ENCODE measurements at places on chromosomes 2 and 18.

DNA sequence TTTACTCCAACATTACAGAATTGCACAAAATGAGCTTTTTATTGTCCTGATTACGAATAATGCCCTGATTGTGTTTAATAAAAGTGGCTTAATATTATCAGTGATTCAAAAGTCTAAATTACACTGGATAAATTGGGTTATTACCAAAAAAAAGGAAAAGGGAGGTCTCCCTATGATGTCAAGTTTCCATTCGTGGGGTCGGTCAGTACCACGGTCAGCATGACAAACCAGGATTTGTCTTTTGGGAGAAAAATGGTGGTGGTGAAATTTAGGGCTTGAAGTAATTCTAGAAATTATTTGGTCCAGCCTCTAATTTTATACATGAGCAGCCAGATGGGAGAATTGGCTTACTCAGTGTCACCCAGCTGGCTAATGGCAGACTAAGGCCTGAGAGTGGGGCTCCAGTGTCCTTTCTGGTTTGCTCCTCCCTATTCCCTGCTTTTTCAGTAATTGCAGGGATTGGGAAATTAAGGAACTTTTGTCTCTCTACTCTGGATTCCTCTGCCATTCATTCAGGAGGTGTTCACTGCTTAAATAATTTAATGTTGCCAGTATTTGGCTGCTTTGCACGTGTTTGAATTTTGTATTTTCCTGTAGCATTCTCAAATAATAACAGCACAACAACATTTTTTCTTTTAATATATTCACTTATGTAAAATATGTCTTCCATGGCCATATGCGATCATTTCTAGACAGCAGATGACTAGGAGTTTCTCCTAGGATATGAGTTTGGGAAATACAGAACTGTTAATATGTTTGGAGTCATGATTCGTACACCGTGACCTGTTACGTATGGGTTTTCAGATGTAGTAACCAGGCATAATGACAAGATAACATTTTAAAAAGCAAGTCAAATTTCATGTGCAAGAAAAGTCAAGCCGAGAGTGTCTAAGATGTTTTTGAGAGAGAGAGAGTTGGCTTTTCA is 128.9 kb upstream of the NOSTRIN start:
- DNase-seq = no peak

- DNase-seq = no peak
Measured at GRCh38 chr2:144162652-144163051, 357.3 kb downstream of the ZEB2 start.

DNA sequence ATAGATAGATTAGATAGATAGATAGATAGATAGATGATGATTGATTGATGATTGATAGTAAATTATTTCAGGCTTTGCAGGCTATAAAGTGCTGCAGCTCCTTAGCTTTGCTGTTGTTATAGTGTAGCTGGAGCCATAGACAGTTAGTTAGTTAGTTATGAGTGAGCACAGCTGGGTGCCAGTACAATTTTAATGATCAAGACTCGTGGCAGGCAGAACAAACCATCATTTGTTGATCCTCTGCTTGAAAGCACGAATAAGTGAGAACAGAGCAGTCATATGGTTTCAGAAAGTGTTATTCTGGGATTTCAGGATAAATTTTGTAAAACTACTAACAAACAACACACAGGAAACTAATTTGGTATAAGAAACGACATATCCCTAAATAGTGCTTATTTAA is 53.9 kb downstream of the THOC1 start:
- DNase-seq = no peak

GRCh38 chr2:54598347-54599325 is 124.8 kb upstream of the EML6 start:
- DNase-seq = no peak

DNA sequence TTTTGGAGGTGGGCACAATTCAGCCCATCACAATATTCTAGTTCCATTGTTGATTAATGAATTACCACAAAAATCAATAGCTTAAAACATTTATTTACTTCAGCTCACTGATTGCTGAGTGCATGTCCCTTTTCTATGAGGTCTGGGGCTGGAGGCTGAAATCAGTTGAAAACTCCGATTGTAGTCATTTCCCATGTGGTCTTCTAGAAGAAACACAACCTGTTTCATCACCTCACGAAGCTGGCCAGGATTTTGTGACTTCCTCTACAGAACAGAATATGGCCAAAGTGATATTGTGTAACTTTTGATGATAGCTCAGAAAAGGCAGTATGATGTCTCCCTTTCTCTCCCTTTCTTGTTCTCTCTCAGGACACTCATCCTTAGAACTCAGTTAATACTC is 44.1 kb upstream of the CYRIA start:
- DNase-seq = no peak

DNA sequence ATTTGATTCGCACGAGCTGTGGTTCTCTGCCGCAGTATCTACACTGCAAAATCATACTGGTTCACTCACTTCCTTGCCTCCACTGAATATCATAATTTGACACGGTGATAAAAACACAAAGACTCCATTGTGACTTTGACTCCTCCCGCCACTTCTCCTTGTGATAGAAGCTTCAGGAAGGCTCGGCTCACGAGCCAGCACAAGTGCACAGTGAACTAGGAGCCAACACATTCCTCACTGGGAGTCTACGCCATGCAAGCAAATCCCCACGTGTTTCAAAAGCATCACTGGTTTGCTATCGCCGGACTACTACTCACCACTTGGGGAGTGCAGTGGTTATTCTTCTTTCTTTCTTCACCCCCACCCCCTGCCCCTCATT is 293.3 kb upstream of the PARD3B start:
- DNase-seq = no peak

DNA sequence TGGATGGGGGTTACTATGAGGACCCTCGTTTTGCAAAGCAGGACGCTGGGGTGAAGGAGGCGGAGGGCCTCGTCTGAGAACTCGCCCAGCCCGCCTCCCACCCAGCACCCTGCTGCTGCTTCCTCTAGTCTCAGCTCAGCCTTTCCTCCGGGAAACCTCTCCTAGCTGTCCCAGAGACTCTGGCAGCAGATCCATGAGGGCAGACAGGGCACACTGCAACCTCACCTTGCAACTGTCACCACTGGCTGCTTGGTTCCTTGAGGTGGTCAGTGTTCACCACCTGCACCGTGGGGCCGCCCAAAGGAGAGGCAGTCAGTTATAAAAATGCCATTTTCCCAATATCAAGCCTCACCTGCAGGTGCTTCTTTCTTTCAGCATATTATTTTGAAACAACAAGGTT is 45.6 kb downstream of the PARD6G start:
- no peak for DNase-seq

GRCh38 chr2:151833984-151834383 is 5.8 kb upstream of the ARL5A start:
- no peak for DNase-seq

DNA sequence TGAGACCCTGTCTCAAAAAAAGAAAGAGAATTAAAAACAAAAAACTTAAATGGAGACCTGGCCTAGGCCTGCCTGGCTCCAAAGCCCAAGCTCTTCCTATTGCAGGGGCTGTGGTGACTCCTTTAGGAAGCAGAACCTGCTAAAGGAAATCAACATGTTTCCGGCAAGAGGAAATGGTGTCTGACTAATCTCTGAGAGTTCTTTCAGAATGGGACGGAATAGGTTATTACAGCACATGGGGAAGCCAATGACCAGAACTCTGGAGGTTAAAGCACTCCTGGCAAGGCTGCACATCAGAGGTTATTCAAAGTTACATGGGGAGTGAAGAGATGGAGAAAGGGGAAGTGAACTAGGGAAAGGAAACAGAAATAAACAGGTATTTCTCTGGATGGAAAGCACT is 21.4 kb downstream of the KIF3C start:
- no peak for DNase-seq

- DNase-seq = no peak
Measured at GRCh38 chr2:238706673-238707072, 141.2 kb upstream of the TWIST2 start.

DNA sequence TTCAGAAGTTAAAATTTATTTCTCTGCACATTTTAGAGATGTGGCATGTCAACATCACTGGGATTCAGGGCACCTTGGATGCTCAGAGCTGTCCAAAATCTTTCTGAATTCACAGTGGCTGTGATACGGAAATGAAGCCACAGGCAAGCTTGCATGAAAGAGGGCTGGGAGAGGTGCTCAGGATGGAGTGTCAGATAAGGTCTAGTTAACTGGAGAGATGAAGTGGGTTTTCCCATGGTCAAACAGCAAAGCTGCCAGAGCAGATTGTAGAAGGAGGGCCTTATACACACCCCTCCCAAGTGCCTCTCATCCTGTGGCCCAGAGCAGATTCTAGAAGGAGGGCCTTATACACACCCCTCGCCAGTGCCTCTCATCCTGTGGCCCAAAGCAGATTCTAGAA is 286.8 kb upstream of the PXDN start:
- no peak for DNase-seq

GRCh38 chr2:95026471-95027368 is 1.2 kb downstream of the MAL start:
- no peak for DNase-seq

DNA sequence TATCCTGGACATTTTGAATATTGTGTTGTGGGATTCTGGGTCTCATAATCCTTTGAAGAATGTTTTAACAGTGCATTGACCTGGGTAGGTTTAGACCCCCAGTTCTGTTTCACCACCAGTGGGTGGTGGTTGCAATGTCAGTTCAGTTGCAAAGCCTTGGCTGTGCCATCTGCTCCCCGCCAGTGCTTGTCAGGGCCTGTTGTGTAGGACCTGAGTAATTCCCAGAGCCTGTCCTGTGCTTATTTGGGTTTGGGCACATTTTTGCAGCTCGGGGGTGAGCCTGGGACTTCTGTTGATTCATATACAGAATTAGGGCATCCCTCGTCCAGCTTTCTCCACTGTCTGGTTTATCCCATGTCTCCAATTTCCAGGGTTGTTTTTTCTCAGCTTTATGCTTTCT is 24.8 kb downstream of the ATP9B start:
- no peak for DNase-seq

- no peak for DNase-seq
Measured at GRCh38 chr18:25962919-25963318, 127.5 kb downstream of the SS18 start.

GRCh38 chr2:235045336-235045972 is 93.6 kb downstream of the SH3BP4 start:
- no peak for DNase-seq

DNA sequence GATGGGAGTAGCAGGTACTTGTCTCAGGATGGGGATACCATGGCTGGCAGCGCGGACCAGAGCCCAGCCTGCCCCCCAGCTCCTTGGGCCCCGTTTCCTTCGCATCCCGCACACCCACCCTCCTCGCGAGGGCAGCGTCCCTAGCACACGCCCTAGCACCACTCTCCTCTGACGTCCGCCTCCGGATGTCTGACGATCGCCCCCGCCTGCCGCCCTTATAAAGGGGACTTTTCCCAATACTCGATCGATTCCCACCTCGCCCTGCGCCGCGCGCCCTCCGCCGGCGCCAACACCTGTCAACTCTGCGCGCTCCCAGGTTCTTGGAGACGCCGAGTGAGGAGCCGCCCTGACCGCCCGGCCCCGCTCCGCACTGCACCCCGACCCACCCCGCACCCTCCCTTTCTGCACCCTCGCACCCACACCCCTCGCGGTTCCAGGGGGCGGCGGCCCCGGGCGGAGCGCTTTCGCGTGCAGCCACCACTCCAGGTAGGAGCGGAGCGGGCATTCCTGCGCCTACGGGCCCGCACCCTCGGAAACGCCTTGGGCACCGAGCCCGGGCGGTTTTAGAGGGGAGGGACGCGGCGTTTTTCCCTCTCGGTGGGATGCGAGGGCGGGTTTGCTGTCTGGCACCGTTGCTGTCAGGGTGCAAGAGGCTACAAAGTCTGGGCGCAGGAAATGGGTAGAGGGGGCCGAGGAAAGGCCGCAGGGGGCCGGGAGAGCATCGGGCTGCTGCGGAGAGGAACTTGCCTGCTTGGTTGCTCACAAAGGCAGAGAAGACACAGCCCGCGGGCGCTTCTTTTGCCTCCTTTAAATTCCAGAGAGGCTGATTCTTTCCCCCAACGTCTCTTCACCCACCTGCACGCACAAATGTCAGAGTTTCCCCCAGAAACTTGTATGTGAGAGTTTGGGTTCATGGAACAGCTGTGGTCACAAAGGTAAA is at the start of gene SLC5A7:
Gene SLC5A7 (plus strand): TSS at position 247 of the 940 bp plus-strand sequence. CDS start 1,632 bp downstream, outside the sequence.
- DNase-seq = no peak

- DNase-seq = no peak
Measured at GRCh38 chr2:191217580-191217979, 27.6 kb upstream of the MYO1B start.

DNA sequence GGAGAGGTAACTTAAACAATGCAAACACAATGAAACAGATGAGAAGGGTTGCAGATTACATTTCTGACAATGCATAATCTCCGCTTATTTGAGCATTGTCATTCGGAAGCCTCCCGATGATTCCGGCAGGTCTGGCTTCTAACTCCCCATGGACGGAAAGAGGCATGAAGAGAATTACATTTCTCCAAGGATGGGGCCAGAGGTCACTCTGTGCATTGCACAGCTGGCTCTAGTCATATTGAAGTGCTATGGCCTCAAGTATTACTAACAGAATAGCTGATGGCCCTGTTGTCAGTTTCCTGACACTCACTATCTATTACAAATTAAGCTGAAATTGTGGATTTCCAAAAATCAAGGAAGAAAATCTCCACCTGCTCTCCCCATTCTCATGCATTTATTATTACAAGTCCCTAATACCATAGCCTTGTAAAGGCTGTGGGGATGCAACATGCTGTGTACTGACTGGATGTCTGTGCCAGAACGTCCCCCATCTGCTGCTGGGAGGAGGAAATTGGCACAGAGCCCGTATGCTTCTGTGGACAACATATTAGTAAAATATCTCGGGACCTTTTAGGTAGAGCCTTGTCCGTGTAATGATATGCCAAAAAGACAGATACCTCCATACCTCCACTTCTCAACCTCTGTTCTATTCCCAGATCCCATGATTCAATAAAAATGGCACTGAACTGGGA is 168.1 kb downstream of the SETBP1 start:
- no peak for DNase-seq

- no peak for DNase-seq
Measured at GRCh38 chr2:42032224-42032620, 15.6 kb upstream of the PKDCC start.

- no peak for DNase-seq
Measured at GRCh38 chr18:7196421-7196820, 34.5 kb upstream of the LRRC30 start.

DNA sequence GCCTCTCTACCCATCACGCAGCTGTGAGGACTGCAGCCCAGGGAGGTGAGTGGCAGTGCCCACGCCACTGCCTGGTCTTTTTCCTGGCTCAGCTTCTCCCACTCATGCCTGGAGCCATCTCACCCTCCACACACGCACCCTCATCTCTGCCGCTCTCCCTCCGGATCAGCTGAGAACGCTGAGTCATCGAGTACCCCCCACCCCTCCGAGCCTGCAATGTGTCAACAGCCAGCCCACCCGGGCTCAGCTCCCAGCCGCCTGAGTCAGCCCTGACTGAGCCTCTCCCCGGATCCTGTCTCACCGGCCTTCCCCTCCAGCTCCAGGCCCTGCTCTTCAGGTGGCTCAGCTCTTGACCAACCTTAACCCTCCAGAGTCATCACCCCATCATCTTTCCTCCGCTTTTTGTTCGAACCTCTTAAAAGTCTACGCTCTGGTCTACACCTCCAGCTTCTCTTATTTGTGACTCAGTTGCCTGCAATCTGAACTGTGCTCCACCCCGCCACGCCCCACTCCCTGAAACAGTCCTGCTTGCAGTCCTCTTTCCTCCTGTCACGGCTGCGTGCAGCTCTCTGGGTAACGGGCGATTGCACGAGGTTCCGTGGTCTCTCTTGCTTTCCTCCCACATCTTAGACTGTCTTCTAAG is 94.4 kb upstream of the ASAP2 start:
- no peak for DNase-seq
